ENCODE measurements at places on chromosomes 11 and 22.

DNA sequence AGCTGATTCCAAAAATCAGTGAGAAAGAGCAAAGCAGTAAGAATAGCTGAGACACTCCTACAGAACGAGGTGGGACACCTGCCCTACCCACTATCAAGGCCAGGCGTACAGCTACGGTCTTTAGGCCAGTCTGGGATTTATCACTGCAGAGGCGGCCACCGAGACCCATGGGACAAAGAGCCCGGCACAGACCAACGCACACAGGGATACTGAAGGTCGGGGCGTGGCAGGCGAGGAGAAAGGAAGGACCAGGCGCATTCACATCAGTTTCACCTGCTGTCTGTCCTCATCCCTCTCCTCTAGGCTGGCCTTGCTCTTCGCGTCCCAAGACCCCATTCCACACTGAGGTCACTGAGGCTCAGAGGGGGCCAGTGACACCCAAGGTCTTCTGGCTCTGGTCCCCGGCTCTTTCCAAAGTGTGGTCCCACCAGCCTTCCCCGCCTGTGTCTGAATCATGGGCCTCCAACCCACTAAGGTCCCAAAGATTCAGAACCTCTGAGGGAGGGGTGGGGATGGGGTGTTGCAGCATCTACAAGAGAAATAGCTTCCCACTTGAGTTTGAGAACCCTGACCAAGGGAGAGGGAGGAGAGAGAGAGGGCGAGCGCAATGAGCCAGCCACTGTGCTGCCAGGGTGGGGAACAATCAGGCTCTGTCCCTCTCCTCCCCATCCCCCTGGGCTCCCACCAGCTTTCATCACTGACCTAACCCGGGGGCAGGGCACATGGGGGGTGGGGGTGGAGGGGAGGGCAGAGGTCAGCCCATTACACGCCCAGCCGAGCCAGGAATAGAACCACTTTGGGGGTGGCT lies 7.2 kb upstream of the PICK1 start:
- no peak for DNase-seq

DNA sequence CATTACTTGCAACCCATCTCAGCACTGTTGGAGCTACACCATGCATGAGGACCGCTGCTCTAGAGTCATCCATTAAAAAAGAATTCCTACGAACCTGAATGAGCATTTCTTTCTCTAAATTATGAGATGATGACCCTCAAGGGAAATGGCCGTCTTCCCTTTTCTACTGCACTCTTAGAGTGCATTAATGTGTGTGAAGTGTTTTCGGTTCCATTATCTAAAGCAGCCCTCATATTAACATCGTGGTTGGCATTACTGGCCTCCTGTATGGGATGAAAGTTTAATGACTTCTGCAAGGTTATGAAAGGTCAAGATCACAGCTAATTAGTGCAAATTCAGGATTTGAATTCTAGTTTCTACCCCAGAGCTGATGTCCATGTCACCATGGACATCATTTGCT lies 16.7 kb downstream of the CD44 start:
- no peak for DNase-seq

DNA sequence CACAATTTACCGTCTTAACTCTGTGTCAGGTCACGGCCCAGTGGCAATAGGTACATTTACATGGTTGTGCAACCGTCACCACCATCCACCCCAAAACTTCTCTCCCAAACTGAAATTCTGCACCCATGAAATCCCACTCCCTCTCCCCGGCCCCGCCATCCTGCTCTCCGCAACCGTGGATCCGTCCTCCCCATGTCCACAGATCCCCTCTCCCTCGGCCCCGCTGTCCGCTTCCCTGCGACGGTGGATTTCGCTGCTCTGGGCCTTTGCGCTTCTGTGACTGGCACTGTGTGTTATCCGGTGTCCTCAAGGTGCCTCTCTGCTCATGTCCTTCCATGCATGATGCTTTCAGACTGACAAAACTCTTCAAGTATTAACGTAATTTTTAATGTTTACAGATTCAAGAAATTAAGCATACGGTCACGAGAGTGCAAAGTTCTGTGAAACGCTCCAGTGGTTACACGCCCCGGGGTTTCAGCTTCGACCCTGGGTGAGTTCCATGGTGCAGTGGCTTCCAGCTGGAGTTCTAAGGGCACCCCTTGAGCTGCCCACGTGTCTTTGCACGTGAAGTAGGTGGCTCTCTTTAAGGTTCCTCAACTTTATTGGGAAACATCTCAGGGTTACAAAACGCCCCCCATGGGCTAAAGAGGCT lies 76.4 kb downstream of the KCNQ1 start:
- DNase-seq: no peak

- DNase-seq: no peak
Measured at GRCh38 chr11:74265256-74265655, 46.2 kb downstream of the P4HA3 start.

DNA sequence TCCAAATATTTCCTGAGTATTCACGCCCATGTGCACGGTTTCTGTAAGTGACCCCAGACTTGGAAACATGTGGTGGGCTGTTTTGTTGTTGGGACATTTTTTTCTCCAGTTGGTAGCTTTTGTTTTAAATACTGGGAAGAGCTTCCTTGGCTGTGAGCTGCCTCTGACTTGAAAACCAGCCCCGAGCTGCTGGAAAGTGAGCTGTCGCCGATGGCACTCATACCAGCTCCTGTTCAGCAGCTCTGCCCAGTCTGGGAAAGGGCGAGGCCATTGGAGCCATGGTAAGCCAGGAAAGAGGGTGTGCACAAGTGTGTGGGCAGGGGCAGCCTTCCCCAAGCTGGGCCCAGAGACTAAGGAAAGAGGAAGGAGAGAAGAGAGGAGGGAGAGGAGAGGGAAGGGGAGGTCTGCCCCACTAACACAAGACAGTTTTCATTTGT lies 3.2 kb upstream of the FLI1 start:
- no peak for DNase-seq

DNA sequence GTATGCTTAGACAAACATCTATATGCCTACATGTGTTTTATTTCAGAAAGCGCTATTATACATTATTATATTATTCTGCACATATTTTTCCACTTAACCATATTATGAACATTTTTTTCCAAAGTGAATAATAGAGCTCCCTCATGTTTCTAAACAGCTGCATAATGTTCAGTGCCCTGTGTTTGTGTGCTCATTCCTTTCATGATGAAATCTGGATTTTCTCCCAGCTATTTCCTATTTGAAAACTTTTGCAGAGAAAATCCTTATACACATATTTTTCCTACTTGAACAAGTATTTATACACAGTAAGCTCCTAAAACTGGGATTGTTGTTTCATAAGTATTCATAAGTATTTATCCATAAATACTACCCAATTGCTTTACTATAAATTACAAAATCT lies 18.1 kb upstream of the RFPL2 start:
- no peak for DNase-seq

DNA sequence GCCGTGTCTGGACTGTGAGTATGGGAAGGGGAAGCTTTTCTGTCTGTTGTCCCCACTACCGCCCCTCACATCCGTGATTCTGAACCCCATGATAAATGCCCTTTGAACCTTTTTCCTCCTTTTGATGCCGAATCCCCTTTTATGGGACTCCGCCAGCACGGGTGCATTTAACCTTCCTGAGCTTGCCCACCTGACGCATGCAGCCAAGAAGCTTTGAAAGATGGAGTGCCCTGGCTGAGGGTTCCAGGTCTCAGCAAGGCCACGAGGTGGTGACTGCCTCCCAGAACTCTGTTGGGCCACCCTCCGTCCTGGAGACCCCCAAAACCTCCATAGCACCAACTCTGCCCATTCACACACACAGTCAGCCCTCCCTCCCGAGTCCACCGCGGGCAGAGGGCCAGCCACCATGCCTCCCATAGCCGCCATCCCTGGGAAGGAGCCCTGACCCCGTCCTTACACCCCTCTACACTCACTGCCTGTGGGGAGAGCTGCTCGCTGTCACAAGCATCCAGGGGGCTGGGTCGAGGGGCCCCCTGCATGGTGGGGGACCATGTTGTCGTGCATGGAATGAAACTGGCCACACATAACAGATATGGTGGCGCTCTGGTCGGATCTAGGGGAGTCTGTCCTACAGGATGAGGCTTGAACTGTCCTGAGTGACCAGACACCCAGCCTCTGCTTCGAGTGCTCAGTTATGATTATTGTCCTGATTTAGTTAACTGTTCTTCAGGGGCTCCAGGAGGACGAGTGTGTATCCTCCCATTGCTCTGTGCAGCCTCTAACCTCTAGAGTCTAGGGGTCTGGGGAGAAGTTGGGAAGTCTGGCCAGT lies 822 bp upstream of the COMT start:
- no peak for DNase-seq

DNA sequence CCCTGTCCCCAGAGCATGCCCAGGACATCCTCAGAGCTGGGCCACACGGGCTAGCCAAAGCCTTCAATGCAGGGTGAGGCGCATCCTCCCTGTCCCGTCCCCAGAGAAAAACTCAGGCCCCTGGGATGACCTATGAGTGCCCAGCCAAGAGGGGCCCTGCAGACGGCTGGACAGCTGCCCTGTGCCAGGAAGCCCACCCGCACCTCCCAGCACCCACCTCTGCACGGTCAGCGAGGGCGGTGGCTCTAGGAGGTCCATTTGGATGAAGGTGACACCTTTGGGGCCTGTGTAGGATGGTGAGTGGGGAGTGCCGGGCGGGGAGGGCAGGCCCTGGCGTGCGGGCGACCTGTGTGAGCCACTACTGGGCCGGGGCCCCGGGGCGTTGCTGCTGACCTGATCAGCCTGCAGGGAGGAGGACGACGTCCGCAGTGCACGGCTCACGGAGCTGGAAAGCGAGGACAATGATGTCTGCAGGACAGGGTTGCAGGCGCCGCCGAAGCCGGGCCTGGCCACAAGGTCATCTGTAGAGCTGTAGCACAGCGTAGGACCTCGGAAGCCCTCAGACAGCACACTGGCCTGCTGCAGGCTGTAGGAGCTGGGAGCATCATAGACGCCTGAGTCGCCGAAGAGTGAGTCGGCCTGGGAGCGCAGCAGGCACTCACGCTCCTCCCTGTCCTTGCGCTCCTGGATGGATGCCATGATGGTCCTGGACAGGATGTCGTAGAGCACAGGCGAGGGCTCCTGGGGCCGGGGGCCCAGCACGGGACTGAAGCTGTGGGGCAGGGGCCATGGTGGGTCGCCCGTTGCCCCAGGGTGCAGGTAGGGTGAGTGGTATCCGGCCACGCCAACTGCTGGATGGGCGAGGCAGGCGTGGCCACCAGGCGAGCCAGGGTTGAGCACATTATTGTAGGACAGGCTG lies 180.5 kb downstream of the IGLL1 start:
- DNase-seq: no peak

DNA sequence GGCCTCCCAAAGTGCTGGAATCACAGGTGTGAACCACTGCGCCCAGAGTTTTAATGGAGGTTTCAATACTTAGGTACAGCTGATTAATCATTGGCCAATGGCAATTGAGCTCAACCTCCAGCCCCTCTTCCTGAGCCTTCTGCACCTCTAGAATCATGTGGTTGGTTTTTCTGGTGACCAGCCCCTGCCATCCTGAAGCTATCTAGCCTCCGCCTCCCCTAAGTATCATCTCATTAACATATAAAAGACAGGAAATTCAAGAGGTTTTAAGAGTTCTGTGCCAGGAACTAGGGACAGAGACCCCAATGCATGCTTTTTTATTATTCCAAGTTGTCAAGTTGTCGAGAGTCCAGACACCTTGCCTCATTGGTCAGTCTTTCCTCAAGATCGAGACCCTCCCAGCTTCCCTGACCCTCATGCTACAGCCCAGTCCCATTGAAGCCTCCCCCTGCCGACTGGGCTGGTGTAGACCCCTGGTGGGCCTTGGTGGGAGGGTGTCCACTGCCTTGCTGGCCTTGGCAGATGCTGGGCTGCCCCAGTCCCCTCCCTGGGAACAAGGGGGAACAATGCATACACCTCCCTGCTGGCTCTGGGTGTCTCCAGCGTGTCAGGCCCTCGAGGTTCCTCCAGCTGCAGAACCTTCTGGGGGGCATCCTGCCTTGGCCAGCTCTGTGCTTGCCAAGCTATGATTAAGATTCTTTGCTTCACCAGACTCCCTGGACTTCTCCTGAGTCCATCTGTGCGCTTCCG lies 148.0 kb downstream of the CTTN start:
- DNase-seq: no peak

DNA sequence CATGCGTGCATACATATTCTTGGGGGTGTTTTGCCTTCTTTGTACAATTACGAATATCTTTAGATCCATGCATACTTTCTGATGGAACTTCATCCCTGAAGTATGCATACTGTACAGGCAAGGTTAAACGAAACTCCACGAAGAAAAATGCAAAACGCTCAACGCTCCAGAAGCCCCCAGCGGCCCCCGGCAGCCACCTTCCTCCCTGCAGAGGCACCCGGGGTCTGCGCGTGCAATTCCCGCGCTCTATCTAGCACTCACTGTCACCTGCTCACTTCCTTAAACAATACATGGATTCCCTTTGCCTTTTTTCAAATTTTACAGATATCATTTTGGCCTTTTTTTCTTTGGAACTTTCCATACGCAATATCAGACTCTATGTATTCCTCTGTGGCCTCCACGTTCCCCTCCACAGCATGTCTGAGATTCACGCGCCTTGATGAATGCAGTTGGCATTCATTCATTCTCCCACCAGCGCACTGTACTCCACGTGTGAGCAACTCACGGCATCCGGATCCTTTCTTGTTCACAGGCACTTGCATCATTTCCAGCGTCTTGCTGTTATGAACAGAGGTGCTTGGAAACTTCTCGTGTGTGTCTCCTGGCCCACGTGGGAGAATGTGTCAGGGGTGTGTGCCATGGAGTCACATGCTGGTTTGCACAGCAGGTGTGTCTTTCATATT lies 214.3 kb downstream of the CTTN start:
- no peak for DNase-seq

- no peak for DNase-seq
Measured at GRCh38 chr11:4641501-4641900, 2.3 kb upstream of the OR51E1 start.

- DNase-seq: no peak
Measured at GRCh38 chr11:111589114-111589513, 13.1 kb upstream of the SIK2 start.

DNA sequence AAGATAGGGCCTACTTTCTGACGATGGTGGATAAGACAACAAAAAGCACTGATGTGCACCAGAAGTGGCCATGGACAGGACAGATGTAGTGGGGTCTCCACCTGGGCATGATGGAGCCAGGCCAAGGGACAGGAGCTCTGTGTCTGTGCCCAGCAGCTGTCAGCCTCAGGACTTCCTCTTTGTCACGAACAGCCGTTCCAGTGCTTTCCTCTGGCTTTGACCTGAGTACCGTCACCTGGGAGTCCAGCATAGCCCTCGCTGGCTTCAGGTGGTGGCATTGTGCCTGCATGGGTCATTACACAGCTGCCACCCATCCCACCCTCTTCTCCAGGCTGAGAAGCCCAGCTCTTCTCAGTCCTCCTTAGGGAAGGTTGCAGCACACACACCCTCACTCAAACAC lies 137.8 kb downstream of the GRIK4 start:
- no peak for DNase-seq

DNA sequence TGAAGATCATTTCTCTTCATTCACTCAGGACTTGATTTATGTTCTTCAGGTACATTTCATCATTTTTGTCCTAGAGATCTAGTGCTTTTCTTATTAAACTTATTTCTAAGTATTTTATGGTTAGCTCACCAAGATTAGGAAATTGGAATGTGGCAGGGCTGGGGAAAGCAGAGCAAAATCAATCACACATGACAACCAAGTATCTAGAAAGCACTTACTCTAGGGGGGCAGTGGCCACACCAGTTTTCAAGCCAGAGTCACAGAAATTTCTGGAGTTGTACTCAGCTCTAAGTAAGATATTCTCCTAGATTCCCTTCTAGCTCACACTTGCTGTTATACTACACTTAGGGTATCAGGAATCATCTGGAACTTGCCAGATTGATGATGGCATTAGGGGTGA lies 33.3 kb upstream of the MYEOV start:
- no peak for DNase-seq

- DNase-seq: no peak
Measured at GRCh38 chr11:35714882-35715627, 52.5 kb downstream of the TRIM44 start.

All from CD8-positive, alpha-beta T cell (primary cell).